ENCODE measurements at places on chromosomes 6 and 20.

DNA sequence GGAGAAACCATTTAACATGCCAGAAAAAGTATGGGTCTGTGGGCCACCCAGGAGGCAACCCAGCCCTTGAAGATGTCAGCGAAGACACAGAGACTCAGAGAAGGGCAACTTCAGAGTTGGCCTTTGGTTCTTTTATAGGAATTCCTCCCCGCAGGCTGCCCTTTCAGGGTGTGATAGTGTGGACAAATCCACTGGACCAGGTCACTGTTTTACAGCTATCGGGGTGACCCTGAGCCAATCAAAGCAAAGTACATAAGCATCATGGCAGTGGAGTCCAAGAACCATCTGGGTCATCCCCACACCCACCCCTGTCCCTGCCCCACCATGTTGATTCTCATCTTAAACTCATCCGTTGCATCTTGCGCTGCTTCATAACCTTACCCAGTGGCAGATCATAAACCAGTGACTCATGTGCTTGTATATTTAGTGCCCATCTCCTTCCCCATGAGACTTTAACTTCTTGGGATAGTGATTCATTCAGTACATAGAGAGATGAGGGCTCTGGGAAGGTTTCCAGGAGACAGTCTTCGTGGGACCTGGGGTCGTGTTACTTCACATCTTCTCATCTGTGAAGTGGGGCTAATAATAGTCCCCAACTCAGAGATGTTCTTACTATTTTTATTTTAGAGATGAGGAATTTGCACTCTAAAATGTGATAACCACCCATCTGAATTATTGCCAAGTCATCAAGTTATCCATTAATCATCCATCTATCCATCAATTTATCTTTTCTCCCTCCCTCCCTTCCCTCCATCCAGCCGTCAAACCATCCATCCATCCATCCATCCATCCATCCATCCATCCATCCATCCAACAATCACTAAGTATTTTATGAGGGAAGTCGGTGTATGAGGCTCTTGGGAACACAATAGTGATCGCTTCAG is 51.0 kb downstream of the EDN3 start:
- no peak for DNase-seq

DNA sequence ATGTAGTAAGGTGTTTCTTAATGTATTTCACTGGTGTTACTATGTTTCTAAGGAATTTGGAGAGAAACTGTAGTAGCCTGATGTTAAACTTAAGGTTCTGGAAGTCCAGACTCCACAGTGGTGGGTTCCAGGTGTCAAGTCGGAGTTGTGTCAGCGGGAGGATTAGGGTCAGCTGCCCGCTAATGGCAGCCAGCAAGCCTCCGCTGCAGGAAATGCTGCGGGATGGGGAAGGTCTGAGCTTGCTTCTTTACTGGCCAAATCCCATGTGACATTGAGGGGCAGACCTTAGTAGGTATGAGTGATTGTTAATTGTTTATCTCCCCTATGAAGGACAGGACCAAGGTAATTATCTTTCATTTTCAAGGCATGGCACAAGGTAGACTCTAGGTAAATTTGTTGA is 3.7 kb upstream of the ARID1B start:
- DNase-seq, result no peak

DNA sequence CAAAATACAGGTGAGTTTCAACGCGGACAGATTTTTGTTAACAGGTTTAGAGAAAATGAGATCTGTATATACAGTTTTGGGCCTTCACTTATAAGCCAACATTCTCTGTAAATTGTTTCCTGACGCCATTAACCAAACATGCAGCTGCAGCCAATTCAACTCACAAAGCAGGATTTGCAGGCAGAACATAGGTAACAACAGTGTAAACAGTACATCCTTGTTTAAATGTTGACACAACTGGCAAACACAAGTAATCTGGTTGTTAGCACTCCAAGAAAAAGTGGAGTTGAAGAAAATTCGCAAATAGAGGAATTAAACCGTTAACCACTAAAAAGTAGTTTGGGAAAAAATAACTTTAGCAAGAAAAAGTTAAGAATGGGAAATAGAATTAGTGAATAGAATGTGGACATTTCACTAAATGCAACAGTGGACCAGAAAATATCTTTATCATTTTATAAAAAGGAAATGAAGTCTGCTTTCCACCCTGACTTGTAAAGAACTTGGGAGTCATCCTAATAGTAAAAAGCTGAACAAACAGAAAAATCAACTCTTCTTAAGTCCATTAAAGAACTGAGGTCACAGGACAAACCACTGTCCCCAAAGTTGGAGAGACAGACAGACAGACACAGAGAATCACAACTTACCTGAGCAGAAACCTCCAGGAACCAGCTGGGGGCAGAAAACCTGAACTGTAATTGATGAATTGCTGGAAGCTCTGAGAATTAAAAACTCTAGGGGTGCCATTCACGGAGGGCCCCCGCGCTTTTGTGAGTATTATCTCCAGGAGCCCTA is 10.1 kb downstream of the SMIM28 start:
- no peak for DNase-seq

- DNase-seq, result no peak
Measured at GRCh38 chr20:35503841-35504561, 25.5 kb downstream of the C20orf173 start.

- DNase-seq, result no peak
Measured at GRCh38 chr6:152241013-152241766, 396.0 kb downstream of the SYNE1 start.

DNA sequence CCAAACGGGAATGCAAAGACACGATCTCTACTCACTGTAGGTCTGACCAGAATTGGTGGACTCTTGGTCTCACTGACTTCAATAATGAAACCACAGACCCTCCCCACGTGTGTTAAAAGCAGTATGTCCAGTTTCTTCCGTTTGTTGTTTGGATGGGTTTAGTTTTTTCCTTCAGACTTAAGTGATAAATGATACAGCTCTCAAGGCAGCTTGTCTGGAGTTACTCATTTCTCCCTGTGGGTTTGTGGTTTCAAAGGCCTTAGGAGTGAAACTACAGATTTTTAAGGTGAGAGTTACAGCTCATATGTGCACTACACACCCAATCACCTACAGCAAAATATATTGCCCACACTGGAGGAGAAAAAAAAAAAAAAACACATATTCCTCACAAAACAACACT is 86.7 kb upstream of the STMND1 start:
- peak; percentile 76 for DNase-seq

DNA sequence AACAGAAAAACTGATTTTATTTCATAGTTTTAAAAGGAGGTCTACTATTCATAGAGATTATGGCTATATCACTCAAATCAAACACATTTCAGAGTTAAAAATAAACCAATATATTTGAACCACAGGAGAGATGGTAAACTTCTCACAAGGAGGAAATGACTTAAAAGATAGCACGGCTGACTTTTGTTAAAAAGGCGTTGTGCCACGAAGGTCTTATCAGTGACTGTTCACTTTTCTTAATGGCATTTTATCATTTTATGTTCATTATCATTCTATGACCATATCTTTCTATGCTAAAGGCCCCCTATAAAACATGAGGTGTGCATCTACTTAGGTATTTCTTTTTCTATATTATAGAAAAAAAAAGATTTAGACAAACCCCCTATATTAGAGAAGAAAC is 19.6 kb downstream of the ELOVL4 start:
- no peak for DNase-seq

- no peak for DNase-seq
Measured at GRCh38 chr20:47353692-47354463, 2.6 kb downstream of the ZMYND8 start.

GRCh38 chr6:152300517-152300916 is 336.6 kb downstream of the SYNE1 start:
- DNase-seq, result no peak

DNA sequence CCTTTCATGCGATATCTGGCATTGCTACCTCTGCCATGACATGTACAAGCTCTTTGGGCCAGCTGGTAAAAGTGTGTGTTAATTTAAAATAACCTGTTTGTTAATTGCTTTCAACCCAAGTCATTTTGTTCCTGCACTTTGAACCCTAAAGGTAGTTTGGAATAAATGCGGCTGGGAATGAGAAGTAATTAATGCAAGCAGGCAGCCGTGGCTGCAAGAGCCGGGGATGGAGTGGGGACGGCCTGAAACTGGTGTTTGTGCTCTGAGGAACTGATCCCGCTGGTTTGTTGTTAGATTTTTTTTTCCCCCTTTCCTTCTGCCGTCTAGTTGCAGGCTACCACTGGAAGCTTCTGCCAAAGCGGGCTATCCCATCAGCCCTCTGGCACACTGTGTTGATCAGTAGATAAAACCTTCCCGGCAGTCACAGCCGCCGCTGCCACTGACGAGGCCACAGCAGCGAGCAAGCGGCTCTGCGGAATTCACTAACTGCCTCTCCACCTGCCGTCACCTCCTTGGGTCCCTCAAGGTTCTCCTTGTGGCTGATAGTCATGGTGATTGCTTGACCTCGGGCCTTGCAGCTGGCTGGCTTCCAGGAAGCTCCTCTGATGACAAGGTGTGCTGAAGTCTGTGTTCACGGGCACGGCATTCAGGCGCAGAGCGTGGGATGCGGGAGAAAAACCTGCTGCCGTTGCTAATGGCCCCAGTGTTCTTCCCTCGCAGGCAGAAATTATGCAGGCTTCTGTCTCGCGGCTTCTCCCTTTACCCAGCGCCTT is 315.9 kb downstream of the TFAP2A start:
- DNase-seq, result no peak

GRCh38 chr6:149246691-149247384 is 70.7 kb upstream of the TAB2 start:
- DNase-seq, result no peak

- DNase-seq, result peak; percentile 4
Measured at GRCh38 chr6:75283907-75284631, 523 bp downstream of the TMEM30A start.

DNA sequence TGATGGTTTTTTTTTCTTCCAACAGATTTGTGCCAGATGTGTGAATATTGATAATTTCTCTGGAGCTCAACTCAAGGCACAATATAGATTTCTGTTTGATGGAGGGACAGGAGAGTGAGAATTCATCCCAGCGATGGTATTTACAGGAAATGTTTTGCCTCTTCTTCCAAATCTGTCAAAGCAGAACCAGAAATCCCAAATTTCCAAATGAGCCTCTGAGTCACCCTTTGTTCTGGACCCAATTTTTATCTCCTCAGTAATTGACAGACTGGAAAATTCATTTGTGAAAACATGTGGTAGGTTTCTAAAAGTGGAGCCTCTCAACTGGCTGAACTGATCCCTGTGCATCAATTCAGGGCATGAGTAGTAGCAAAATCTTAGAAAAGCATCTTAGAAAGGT is 223.2 kb upstream of the TSHZ2 start:
- DNase-seq, result peak; percentile 26

DNA sequence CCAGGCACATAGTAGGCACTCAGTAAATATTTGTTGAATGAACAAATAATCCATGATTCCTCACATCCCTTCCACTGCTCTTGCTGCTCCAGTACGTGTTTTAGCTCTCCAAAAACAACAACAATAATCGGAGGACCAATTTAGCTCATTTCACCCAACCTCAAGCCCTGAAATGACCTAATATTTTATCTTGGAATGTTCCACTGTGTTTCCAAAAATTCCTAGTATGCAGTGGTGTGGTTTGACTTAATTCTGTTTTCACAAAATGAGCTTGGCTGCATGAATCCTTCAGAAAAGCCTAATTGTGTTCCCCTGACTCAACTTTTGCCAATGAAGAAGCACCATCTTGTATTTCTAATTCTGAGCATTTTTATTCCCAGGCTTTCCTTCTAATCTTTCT is 168.0 kb upstream of the PHACTR1 start:
- peak; percentile 96 for DNase-seq

DNA sequence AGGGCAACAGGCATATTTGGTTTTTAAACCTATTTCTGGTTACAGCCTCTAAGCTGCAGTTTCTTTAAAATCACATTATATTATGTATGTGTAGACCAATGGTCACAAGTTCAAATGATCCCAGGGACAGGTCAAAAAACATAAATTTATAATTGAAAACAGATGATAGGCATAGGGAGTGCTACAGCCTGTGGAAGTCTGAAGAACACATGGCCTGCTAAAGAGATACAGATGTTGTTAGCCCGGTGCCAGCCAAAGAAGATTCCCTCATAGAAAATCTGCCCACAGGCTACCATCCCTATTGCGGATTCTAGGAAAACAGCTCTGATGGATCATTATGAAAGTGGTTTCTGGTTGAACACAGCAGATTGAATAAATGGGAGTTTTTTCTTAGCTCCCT is 65.3 kb downstream of the NRSN1 start:
- DNase-seq, result peak; percentile 1

GRCh38 chr6:125966569-125966968 is 10.0 kb downstream of the HINT3 start:
- no peak for DNase-seq

DNA sequence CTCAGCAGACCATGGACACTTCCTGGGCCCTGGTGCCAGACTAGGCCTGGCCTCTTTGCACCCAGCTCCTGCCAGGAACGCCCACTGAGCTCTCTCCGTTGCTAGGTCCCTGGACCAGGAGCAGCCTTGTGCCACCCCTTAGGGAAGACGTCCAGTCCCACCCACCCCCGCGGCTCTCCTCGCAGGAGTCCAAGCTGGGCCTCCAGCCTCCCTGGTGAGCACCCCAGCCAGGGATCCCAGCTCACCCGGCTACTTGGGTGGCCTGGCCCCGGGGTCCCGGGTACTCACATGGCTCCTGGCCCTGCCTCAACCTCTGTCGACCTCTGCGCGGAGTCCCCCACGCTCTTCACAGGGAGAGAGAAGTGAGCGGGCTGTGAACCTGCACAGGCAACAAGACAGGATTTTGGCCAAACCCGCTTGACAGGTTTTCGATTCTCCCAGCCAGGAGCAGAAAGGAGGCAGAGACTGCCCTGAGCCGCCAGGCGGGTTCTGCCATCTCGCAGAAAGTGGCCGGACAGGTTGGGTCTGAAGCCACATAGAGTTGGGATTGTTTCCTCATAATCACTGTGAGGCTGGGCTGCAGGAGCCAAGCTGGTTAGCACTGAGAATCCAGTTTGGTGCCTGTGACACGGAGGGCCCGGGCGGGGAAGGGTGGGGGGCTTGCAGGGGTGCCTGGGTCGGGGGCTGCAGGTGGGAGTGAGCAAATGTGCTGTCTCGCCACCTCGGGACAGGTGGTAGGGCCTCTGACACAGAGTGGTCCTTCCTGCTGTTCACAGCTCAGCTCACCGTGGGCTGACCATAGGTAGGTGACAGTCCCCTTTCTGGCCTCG is at the start of gene RBBP8NL:
Gene RBBP8NL, minus strand, starts transcription at position 368 of the 830 bp plus-strand sequence. CDS start 7,892 bp downstream, outside the sequence.
- no peak for DNase-seq

GRCh38 chr6:49468042-49468441 is 4.9 kb downstream of the CENPQ start:
- no peak for DNase-seq

- DNase-seq, result peak; percentile 76
Measured at GRCh38 chr6:21935561-21936028, 342.0 kb downstream of the SOX4 start.

DNA sequence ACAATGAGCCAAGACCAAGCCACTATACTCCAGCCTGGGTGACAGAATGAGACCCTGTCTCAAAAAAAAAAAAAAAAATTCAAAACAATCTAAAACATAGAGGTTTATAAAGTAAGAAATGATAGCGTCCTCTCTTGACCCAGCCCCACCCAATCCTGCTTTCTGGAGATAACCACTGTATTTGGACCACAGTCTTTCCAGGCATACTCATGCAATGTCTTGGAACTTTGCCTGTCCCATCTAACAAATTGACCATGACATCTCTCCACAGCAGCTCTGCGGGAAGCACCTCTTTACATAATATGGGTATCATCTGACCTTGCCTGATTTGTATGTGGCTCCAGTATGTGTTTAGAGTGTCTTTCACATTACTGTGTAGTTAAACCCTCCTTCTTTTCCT is 9.1 kb upstream of the SHLD1 start:
- no peak for DNase-seq

Measured in AG10803 (cell line).